ENCODE measurements at places on chromosomes 3 and 15.

- no peak for DNase-seq
These were observed 45.3 kb upstream of the PPP4R2 start for GRCh38 chr3:72951259-72951722.

- no peak for DNase-seq
These were observed 88.6 kb upstream of the ZNF385D start for GRCh38 chr3:21839592-21839991.

GRCh38 chr3:131711114-131711768, 208.5 kb upstream of the MRPL3 start:
- no peak for DNase-seq

- no peak for DNase-seq
These were observed 522.2 kb downstream of the EDEM1 start for GRCh38 chr3:5709714-5710113.

DNA sequence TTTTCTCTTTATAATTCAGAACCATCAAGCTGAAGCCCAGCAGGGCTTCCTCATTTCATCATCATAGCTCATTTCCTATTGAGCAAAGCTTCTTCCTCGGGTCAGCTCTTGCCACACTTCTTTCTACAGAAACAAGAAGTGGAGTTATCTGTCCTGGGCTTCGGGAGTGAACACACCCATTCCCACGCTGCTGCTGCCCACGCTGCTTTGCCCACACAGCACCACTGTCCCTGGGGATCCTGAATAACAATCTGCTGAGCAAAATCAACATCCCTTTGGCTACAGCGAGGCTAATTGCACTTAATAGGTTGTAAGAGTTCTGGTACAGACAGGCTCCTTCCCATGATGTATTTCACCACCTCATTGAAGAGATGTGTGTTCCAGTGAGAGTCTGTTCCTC, 23.7 kb downstream of the CEP19 start:
- no peak for DNase-seq

DNA sequence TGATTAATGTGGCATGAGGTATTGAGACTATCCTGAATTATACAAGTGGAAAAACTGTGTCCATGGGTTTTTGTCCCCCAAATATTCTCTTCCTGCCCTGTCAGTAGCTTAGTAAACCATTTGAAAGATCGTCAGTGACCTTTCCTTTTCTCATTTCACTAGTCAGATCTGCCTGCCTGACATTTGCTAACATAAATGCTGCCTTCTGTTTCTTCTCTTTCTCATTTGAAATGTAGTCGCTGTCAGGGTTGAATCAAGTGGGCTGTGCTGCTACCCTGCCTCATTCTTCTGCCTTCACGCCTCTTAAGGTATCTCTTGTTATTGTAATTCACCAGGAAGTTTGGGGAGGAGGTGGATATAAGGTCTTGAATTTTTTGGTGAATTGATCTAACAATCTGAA, 67.5 kb downstream of the LRCH3 start:
- DNase-seq: no peak

DNA sequence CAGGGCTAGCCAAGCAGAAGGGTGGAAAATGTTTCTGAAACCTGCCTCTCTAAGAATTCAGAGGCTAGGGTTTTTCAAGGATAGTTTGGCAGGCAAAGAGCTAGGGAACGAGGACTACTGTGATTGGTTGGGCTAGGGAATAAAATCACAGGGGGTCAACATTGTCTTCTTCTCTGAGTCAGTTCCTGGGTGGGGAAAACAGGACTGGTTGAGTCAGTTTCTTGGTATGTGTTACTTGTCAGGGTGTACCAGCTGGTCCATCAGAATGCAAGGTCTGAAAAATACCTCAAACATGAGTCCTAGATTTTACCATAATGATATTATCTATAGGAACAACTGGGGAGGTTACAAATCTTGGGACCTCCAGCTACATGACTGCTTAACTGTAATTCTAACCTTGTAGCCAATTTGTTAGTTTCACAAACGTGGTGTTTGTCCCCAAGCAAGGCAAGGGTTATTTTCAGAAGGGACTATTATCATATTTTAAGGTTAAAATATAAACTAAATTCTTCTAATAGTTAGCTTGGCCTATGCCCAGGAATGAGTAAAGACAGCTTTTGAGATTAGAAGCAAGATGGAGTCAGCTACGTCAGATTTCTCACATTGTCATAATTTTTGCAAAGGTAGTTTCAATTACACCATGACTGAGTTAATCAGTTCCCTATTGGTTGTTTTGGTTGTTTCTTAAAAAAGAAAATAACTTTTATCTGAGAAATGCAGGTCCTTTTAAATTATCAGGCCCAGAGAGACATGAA, 231.5 kb downstream of the ALCAM start:
- no peak for DNase-seq

- no peak for DNase-seq
These were observed 220.4 kb upstream of the CFAP20DC start for GRCh38 chr3:59270209-59270608.

GRCh38 chr15:71957026-71957425, 146.7 kb downstream of the NR2E3 start:
- DNase-seq: no peak

GRCh38 chr3:195033531-195034091, 237.3 kb downstream of the XXYLT1 start:
- DNase-seq: no peak

- no peak for DNase-seq
These were observed 169.6 kb upstream of the GADL1 start for GRCh38 chr3:31064021-31064420.

DNA sequence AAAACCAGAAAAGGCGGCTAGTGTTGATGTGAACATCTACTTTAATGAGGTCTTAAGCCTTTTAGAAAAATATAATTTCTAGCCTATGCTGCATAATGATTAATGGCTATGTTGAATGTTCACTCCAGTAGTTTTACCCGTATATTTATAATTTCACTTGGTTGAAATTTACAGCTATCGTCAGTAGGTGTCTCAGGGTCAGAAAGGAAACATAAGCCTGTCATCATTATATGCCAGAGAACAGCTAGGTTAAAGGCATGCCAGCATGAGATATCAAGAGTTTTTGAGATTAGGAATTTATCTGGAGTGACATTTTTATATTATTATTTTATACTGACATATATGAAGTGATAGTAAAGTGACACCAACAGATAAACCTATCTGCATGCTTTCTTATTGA, 904.1 kb downstream of the OTOL1 start:
- no peak for DNase-seq

- no peak for DNase-seq
These were observed 131.3 kb downstream of the UACA start for GRCh38 chr15:70632079-70632478.
